ENCODE measurements at places on chromosomes 13 and 19.

DNA sequence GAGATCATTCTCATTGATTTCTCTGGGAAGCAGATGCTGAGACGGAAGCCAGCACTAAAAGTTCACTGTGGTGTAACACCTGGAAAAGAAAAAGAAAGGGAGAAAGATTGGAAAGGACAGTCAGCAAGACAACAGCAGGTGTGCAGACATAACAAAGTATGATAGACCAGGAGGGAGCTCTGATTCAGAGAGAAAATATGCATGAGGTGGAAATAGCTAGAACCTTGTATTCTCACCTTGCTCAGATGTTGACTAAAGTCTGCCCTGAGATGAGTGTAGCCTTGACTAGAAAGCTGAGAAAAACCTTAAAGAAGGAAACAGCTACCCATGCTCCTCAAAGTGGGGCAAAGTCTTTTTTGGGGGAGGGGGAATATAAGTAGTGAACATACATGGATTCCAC lies 1711.8 kb downstream of the EFNB2 start:
- no peak for DNase-seq

GRCh38 chr13:112851107-112852038 lies 117.6 kb upstream of the MCF2L start:
- DNase-seq = no peak

DNA sequence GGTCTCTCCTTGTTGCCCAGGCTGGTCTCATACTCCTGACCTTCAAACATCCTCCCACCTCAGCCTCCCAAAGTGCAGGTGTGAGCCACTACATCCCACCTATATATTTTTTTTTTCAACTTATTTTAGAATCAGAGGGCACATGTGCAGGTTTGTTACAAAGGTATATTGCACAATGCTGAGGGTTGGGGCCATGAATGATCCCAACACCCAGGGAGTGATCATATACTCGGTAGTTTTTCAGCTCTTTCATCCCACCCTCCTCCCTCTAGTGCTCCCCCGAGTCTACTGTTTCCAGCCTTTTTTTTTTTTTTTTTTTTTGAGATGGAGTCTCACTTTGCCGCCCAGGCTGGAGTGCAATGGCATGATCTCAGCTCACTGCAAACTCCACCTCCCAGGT lies 38.4 kb upstream of the ADGRE1 start:
- no peak for DNase-seq

- no peak for DNase-seq
Observed at GRCh38 chr13:46076827-46077226, 24.3 kb upstream of the ZC3H13 start.

DNA sequence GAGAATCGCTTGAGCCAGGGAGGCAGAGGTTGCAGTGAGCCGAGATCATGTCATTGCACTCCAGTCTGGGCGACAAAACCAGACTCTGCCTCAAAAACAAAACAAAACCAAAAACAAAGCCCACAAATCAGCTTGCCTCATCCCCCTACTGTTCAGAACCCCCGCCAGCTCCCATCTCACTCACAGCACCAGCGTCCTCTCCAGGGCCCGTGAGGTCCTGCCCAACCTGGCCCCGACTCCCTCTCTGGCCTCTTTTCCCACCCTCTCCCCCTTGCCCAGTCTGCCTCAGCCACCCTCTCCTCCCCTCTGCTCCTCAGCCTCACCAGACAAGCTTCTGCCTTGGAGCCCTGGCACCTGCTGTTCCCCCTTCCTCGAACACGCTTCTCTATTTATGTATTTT lies 3.8 kb downstream of the SLC8A2 start:
- DNase-seq = no peak

GRCh38 chr19:3784607-3785450 lies 1.4 kb downstream of the MATK start:
- DNase-seq = peak; percentile 26

- DNase-seq = no peak
Observed at GRCh38 chr13:33758113-33758512, 59.8 kb upstream of the RFC3 start.

DNA sequence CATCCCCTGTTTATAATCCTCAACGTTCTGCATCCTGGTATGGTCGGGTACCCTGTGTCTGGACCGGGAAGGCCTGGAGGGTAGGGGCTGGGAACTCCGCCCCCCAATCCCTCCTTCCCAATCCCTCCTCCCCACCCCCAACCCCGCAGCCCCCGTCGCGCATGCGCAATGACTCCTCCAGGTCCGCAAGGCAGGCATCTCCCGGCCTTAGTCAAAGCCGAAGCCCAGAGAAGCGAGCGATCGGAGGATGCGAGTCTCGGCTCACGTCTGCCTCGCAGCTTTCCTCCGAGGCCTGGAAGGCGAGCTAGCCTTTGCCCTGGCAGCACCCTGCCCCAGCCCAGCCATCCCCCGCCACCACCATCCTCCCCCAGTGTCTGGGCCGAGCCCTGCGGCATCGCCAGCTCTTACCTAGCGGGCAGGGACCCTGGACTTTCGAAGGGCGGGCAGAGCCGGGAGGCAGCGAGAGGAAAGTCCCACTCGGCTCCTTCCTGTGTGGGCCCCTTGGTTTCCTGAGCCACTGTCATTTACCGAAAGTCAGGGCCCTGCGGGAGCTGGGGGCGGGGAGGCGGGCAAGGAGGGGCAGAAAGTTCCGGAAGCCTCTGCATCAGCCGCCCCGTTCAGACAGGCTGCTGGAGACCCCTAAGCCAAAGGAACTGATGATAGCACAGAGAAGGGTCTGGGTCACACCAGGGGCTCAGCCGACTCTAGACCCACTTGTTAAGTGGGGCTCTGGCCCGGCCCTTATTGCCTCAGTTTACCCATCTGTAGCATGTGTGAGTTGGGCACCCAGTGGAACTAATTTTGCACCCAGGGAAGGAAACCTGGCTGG lies at the start of gene JAK3:
TSS of gene JAK3 (minus strand) at position 445 of the 829 bp plus-strand sequence. CDS start 3,565 bp downstream, outside the sequence.
- peak; percentile 34 for DNase-seq

- no peak for DNase-seq
Observed at GRCh38 chr19:40280608-40281221, 4.4 kb downstream of the AKT2 start.

DNA sequence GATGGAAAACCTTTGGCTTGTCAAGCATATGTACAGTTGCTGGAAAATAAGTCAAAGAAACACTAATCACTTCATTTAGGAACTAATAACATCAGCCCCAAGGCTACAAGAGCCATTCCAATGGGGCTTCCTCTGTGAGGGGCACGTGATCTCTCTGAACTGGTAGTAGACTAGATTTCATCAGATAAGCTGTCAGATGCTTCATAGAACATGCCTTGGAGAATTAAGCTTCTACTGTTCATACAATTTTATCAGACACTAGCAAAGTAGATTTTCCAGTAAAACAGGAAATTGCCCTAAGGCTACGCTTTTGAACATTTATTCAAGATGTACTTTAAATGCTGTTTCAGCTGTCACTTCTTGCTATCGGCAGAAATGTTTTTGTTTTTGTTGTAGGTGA lies 107.8 kb downstream of the EDNRB start:
- no peak for DNase-seq

- DNase-seq = peak; percentile 69
Observed at GRCh38 chr19:43774103-43774939, 6.5 kb downstream of the KCNN4 start.

DNA sequence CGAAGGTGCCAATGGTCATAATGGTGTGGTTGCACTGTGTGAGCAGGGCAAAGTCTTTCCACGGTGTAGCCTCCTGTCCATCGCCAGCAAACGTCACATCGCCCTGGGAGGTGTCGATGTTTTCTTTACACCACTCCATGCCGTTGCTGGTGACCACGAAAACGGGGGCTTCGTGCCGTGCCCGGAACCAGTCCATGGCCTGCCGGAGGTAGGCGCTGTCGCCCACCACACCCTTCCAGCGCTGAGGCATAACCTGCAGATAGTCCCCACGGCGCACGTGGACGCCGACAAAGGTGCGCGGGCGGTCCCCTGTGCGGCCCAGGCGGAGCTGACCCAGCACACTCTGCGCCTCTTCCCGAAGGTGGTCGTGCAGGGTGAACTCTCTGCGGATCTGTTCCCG lies 2.1 kb downstream of the FUT1 start:
- DNase-seq = no peak

DNA sequence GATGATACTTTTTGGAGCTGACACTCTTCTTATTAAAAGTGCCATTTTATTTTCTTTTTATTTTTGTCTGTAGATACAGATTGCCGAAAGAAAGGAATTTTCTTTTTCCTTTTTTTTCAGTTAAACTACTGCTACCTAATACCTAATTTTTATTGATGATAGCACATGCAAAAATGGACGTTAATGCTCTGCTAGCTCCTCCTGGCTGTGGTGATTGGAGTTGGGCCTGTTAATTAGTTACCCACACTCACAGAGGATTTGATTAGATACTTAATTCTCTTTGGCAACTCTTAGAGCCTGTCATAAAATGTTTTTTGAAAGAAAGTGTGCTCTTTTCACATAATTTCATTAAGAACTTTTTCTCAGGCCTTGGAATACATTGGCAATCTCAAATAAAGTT lies 366.8 kb downstream of the DCT start:
- peak; percentile 42 for DNase-seq

GRCh38 chr13:27593267-27593666 lies 27.1 kb downstream of the LNX2 start:
- DNase-seq = no peak

DNA sequence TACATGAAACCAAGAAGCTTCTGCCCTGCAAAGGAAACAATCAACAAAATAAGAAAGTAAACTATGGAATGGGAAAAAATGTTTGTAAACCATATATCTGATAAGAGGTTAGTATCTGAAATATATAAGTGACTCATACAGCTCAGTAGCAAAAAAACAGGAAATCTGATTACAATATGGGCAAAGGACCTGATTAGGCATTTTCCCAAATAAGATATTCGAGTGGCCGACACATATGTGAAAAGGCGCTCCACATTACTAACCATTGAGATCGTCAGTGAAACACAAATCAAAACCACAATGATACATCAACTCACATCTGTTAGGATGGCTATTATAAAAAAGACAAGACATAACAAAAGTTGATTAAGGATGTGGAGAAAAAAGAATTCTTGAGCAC lies 2818.6 kb upstream of the PCDH20 start:
- DNase-seq = peak; percentile 73

DNA sequence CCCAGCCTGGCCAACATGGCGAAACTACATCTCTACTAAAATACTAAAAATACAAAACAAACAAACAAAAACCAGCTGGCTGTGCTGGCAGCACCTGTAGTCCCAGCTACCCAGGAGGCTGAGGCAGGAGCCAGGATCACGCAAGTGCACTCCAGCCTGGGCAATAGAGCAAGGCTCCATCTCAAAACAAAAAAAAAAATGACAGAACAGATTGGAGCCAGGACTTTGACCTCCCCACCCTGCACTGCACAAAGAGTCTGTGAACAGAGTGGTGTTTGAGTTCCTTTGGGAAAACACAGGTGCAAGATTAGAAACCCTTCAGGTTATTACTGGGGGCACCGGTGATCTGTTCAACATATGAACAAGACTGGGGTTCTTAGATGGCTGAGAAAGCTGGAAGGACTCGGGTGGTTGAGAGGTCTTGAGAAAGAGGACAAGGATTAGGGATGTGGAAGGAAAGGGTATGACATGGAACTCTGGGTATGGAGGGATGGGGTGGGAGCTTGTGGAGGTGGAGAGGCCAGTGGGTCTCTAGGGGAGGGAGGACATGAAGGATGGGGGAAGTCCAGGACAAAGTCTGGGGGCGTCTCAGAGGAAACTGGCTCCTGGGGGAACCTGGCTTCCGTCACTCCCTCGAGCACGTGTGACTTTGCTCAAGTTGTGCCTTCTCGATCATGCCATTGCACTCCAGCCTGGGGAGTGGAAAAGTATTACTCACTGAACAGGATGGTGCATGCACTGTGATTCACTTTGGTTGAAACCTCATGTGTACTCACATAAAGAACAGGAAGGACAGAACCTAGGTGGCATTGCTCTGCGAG lies 25.9 kb downstream of the RCN3 start:
- DNase-seq = peak; percentile 76

DNA sequence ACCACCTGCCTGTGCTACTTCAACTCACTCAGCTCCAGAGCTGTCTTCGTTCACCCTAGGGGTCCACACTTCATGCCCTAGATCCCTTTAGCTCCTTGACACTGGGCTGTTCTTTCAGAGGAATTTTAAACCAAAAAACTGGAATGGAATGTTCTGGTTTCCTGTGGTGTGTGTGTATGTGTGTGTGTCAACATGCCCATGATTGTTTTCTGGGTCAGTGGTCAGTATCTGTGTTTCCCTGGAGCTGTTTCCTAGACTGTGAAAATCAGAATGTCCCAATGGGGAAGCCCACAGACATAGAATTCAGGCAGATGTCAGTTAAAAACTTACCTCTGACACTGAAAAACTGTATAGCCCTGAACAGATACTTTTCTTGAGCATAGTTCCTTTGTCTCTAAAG lies 1.3 kb downstream of the PMIS2 start:
- no peak for DNase-seq

DNA sequence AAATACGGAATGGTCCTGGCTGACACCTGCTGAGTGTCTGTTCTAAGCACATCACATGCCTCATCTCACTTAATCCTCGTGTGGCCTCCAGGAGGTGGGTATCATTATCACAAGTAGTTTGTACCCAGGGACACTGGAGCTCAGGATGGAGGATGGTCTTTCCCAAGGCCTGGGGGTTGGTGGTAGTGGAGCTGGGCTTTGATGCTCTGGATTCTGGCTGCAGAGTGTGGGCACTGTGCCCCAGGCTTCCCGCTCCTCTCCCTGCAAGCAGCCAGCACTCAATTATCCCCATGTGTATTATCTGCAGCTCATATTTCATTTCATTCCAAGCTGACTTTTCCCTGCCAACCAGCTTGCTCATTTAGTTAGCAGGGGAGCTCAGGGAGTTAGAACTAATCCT lies 52.1 kb downstream of the SIAH3 start:
- no peak for DNase-seq

DNA sequence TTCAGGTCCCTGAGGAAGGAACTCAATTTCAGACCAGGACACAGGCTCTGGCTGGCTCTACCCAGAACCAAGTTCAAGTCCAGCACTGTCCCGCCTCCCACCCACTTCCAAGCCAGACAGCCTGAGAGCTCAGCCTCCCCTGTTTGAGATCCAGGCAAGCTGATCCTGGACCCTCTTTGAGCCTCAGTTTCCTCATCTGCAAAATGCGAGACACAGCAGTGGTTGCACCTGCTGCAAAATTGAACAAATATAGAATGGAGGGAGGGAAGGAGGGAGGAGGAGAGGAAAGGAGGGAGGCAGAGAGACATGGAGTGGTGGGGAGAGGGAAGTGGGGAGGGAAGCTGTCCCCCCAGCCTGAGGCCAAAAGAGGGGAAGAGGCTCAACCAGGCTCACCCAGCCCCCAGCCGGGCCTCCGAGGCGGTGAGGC lies 751 bp downstream of the TMEM221 start:
- no peak for DNase-seq

GRCh38 chr19:50187937-50188336 lies 15.5 kb upstream of the MYH14 start:
- no peak for DNase-seq

- no peak for DNase-seq
Observed at GRCh38 chr19:19226204-19226603, 14.4 kb downstream of the NCAN start.

DNA sequence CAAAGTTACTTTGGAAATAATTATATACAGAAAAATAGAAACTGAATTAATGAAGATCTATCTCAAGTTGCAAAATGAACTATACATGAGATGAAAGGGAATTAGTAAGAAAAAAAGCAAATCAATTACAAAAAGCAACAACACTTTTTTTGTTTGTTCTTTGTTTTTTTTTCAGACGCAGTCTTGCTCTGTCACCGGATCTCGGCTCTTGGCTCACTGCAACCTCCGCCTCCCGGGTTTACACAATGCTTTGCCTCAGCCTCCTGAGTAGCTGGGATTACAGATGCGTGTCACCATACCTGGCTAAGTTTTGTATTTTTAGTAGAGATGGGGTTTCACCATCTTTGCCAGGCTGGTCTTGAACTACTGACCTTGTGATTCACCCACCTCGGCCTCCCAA lies 2.2 kb downstream of the ZNF415 start:
- DNase-seq = no peak

- no peak for DNase-seq
Observed at GRCh38 chr13:35016362-35017112, 74.5 kb downstream of the NBEA start.

Data from foreskin fibroblast (primary cell).